Nucleus accumbens (tissue), 56 donors: ENCODE measurements at places on chromosomes 5 and 9.

DNA sequence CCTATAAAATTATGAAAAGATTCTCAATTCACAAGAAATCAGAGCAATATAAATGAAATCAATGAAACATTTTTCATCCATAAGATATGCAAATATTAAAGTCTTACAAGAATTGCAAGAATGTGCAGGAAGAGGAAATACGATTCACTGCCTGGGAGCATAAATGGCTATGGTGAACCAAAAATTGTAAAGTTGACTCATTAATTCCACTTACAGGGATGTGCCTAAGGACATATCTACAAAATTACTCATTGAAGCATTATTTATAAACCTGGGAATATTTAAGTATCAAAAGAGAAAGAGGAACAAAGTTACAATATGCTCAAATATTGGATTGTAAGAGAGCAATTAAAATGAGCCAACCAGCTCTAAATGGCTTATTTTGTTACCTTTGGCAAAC is 6.9 kb upstream of the NIPSNAP3A start:
- DNase-seq, result no peak

- no peak for DNase-seq
Measured at GRCh38 chr5:143946837-143947236, 134.9 kb downstream of the HMHB1 start.

DNA sequence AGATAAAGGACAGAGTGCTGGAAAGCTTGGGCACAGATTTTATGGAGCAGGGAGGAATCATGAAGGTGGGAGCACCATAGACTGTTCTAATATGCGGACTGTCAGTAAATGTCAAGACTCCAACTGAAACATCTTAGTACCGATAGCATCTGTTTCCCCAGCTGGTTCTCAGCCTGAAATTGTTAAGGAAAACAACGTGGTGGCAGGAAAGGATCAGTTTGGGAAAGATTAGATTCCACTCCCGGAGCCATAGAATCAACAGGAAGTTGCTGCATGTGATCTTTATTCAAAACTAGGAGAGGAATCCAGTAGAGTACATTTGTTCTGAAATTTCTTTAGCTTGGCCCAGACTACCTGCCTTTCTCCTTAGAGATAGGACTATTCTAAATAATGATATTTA is 559.1 kb downstream of the CSNK1G3 start:
- DNase-seq, result no peak

DNA sequence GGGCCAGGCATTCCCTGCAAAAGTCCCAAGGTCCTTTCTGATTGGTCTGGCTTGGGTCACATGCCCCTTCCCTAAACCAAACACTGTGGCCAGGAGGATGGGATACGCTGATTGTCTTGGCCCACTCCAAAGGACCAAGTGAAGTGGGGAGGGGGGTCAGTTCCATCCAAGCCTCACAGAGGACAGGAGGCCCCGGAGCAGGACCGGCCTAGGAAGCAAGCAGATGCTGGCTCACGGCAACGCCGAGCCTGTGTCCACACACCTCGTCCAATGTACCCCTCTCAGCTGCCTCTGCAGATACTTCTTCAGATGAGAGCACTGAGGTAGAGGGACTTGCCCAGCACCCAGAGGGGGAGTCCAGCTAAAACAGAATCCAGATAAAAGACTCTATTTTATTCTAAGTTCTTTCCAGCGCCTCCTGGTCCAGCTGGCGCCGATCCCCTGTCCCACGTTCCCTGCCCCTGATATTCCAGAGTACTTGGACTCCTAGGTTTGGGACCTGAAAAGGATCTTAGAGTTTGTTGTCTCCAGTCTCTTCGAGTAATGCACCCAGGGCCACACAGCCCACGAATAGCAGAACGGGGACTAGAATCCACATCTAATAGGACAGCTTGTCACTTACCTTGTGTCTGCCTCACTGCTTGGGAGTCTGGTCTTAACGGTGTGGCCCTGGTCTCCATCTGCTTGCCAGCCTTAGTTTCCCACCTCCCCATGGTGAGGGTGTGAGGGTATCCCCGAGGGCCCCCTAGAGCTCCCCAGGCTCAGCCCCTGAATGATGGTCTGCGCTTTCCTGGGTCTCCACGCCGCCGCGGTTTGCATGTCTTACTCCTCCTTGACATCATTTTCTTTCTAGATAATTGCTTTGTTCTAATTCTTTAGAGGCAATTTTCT is 72.4 kb upstream of the UNC5A start:
- no peak for DNase-seq

DNA sequence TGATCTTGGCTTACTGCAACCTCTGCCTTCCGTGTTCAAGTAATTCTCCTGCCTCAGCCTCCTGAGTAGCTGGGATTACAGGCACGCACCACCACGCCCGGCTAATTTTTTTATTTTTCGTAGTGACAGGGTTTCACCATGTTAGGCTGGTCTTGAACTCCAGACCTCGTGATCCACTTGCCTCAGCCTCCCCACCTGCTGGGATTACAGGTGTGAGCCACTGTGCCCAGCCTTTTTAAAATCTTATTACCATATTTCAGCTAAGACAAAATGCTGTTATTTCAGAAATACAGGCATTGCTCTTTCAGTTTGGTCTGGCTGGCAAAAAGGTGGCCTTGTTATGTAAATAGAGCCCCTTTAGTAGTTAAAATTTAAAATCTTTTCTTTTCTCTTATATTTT is 46.9 kb upstream of the GLDC start:
- no peak for DNase-seq

DNA sequence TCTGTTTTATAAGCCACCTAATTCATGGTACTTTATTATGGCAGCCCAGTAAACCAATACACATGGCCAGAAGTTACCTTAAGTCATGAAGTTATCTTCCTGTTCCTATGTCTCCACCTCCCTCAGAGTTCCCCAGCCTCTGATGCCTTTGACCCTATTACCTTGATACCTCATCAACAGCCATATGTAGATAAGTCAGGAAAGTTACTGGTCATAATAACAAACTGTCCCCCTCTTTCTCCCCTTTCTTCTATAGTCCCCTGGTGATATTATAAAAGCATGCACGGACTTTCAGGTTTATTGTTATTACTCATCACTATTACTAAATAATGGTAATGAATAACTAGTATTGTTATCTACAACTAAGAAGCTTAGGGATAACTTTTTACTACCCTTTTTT is 168.9 kb upstream of the FER start:
- no peak for DNase-seq
